ENCODE measurements at places on chromosomes 7 and 10. TPM values are rescaled to one million over a fixed set of nuclear protein-coding genes. Genes with fewer than 3 reads are reported as not detected.

DNA sequence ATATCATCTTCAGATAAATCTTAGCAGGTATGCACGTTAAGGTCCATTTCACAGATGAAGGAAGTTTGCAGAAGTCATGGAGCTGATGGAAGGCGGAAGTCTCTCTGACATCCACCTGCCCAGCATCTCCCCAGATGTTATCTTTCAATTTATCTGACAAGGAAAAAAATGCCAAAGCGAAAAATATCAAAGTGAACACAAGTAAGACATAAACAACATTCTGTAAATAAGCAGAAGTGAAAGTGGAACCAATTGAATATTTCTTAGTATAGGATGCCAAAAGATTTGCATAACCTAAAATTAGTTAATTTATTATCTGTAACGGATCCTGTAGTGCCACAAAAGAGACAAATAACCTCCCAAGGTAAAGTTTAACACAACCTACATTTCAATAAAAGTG lies 73.6 kb upstream of the NEBL start:
- no peak for DNase-seq

The DNAJC12 gene
- 7.8 TPM for polyA plus RNA-seq

The VPS41 gene
- 27.9 TPM for polyA plus RNA-seq

GRCh38 chr10:97643441-97643985 lies 3.0 kb downstream of the PI4K2A start:
- no peak for DNase-seq

DNA sequence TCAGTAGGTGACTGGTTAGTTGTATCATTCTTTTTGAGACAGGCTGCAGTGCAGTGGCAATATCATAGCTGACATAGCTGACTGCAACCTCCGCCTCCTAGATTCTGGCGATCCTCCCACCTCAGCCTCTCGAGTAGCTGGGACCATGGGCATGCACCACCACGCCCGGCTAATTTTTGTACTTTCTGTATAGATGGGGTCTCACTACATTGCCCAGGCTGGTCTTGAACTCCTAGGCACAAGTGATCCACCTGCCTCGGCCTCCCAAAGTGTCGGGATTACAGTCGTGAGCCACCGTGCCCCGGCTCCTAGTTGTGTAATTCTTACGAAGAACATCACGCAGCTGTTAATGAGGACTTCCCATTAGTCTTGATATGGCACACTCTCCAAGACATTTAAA lies 123.4 kb upstream of the VKORC1L1 start:
- DNase-seq, result no peak

- peak; percentile 31 for DNase-seq
These were observed 1110.6 kb downstream of the TYW1 start for GRCh38 chr7:68107261-68107660.

DNA sequence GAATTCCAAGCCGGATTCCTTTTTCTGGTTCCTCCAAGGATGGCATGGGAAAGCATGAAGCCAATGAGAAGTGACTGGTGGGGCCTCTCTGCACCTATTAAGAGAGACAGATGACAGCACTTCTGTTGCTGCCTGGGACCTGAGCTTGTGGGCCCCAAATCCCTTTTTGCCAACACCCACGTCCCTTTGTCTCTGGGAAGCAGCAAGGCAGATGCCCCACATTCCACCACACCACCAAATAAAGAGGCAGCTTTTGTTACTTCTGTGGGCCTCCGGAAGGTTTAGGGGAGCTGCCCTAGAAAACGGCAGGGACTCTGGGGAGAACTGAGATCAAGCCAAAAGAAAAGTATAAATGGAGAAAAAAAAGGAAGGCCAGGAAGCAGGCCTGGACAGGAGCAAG lies 3.4 kb downstream of the CCDC136 start:
- DNase-seq, result no peak

GRCh38 chr7:132771301-132771730 lies 195.0 kb upstream of the PLXNA4 start:
- no peak for DNase-seq

GRCh38 chr7:28738412-28738811 lies 219.7 kb downstream of the TRIL start:
- no peak for DNase-seq

The CYP26A1 gene
- 0.32 TPM for polyA plus RNA-seq

DNA sequence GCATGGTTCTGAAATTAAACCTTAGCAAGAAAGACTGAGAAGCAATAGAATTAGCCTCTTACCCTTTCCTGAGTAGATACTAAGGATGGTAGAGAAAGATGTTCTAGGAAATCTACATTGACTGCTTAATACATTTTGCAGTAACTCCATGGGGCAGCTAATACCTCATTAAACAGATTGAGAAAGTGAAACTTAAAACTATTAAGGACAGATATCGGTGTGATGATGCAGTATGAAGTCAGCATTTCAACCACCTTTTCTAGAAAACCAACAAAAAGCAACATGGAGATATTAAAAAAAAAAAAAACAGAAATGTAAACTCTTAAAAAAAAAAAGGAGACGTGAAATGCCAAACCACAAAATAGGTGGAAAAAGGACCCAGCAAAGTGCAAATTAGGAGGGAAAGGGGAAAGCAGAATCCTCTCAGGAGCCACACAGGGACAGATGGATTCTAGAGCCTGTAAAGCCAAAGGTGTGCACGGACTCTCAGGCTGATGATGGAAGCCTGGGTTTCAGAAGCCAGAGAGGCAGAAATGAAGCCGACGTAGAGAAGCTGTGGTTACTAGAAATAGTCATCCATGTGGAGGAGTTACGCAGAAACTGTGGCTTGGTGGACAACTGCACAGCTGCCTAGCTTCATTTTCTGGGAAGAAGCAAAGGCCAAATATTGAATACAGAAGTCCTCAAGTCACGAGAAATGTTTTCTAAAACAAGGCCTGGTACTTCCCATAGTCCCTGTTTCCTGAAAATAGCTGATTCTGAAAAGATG lies 38.1 kb upstream of the GPR141 start:
- DNase-seq, result no peak

DNA sequence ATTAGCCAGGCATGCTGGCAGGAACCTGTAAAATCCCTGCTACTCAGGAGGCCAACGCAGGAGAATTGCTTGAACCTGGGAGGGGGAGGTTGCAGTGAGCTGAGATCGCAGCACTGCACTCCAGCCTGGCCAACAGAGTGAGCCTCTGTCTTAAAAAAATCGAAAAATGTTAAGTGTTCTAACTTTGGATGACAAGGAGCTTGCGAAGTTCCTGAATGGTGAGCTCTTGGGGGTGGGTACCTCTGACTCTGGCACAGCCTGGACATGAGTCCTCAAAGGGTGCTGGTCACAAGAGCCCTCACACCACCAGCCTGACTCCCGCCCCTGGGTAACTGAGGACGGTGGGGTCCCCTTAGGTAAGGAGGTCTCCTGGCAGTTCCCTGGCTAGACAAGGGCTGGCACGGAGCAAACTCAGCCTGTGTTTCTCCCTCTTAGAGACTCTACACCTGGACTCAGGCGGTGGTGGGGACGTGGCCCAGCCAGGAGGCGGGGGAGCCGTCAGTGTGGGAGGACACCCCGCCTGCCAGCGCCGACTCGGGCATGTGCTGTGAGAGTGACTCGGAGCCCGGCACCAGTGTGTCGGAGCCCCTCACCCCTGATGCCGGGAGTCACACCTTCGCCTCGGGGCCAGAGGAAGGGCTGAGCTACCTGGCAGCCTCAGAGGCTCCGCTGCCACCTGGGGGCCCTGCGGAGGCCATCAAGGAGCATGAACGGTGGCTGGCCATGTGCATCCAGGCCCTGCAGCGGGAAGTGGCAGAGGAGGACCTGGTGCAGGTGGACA lies 24.1 kb downstream of the AMZ1 start:
- DNase-seq, result no peak

DNA sequence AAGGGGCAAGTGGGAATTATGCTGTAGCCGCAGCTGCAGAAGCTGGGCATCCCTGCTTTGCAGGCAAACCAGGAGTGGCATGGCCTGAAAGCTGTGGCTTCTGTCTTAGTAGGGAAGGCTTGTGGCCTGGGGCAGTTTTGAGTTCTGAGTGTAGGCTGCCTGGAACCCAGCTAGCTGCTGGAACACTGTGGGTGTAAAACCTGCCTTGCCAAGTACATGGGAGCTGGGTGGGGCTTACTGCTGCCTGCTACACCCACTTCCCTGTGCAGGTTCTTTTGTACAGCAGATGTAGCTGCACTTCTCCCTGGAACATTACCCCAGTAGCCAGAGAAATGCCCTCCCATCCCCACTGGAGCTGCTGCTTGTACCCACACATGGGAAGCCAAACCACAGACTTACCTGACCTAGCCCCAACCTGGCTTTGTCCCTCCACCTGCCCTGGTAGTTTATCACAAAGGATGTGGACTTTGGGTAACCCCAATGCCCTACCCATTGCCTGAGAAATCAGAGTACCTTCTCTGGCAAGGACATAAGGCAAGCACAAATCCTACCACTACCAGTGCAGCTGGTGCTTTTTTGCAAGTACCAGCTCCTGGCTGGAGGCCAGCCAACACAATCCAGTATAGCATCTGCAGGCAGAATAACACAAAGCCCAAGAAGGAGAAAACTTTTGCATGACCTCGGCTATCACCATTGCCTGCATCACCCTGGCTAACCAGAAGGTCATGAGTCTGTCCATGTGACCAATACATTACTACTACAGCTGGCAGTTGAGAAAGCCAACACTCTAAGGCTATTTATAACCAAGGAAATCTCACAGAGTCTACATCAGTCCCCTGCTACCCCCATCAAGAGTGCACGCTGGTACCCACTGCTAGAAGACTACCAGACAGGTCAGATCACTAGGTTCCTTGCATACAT lies 26.5 kb upstream of the PPP1R3A start:
- DNase-seq, result no peak

DNA sequence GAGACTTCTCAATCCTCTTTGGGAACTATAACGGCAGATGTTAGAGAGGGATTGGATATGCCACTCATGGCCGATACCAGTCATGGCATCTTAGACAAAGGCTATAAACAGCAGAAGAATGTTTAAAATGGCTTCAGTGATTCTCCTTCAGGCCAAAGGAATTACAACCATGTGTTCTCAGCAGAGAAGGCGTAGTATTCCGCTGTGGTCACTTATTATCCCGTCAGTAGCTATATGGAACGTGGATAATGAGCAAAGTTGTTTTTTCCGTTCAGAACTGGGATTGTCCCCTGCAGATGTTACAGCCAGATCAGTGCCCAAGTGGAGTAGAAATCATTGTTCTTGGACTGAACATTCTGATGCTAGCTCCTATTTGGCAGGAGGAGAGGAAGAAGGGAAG lies 43.1 kb downstream of the TEX36 start:
- DNase-seq, result no peak

The MYO1G gene
- polyA plus RNA-seq, result 0.48 TPM

GRCh38 chr7:105304040-105304895 lies 84.5 kb downstream of the SRPK2 start:
- no peak for DNase-seq

GRCh38 chr10:28381466-28381865 lies 78.6 kb upstream of the MPP7 start:
- DNase-seq, result no peak

The LRRD1 gene
- polyA plus RNA-seq, result 0.47 TPM
